Left lung (tissue), 14 donors: ENCODE measurements at places on chromosomes 16 and 17. TPM values are rescaled to one million over a fixed set of nuclear protein-coding genes. Genes with fewer than 3 reads are reported as not detected.
A peak's percentile ranks its signal among the peaks of the same experiment; 100 is the strongest.

GRCh38 chr17:3693829-3694231, 2.1 kb downstream of the P2RX5 start:
- H3K4me1 ChIP-seq: peaks cover 18% of the 10 kb centered on the region
- DNase-seq: no peak
- peaks cover 89% of the 10 kb centered on the region for H3K27me3 ChIP-seq
- H3K27ac ChIP-seq: no peak overlapping the region
- no peaks in the 10 kb centered on the region for H3K36me3 ChIP-seq

DNA sequence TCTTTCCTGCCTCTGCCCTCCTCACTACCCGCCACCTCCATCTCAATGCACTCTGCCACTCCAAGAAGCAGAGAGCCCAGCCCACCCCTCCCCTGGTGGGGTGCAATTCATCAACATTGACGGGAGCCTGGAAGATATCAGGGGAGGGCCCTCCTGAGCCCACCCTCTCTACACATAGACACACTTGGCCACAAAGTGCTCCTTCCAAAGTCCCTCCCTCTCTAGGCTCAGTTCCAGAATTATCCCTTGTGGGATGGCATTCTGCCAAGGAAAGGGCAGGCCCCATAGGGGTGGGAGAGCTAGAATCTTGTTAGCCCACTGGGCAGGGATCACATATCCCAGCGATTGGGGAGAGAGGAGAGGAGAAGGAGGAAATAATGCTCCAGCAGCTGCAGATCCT, 66.2 kb downstream of the TMEM132E start:
- no peak overlapping the region for H3K4me3 ChIP-seq
- H3K36me3 ChIP-seq: no peaks in the 10 kb centered on the region
- H3K4me1 ChIP-seq: no peaks in the 10 kb centered on the region
- peaks cover 75% of the 10 kb centered on the region for H3K27me3 ChIP-seq

DNA sequence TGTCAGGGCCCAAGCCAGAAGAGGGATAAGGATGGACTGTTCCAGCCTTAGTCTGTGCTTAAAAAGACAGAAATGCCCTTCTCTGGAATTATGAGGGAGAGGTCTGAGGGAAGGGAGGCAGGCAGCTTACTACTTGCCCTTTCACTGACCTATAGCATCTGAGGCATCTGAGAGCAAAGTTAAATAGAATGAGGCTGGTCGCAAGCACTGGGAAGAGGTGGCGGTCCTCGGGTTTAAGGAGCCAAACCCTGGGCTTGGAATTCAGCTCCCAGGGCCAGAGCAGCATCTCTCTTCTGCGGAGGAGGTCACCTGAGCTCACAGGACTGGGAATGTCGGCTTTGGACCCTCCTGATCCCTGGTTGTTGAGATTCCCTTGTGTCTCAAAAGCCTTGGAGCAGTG, 3.1 kb upstream of the LIMD2 start:
- no peak overlapping the region for H3K4me3 ChIP-seq
- peaks cover 47% of the 10 kb centered on the region for H3K36me3 ChIP-seq

SEC14L5 gene
- 0.58 TPM for polyA plus RNA-seq

- H3K27me3 ChIP-seq: no peaks in the 10 kb centered on the region
- no peak for DNase-seq
- peak overlapping the region; percentile 90 for H3K27ac ChIP-seq
These were observed 1.2 kb downstream of the EVI2A start for GRCh38 chr17:31320241-31320640.

TBC1D3H gene
- not detected for polyA plus RNA-seq

LLGL2 gene
- 66.0 TPM for polyA plus RNA-seq

DNA sequence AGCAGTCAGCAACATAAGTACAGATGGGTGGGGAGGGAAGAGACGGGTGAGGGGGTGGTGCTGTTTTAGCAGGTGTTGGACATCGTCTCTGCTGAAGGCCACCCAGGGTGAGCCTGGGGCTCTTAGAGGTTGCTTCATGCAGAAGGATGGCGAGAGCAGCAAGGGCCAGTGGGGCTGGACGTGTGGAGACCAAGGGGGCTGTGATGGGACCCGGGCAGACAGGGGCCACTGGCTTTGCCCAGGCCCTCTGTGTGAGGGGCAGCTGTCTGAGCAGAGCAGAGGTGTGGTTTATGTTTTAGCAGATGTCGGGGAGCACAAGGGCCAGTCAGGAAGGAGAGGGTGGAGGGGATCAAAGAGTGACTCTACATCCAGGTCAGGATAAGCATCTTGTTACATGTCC, 4.8 kb downstream of the NARF start:
- no peak overlapping the region for H3K27ac ChIP-seq
- H3K27me3 ChIP-seq: no peaks in the 10 kb centered on the region
- no peaks in the 10 kb centered on the region for H3K4me1 ChIP-seq
- no peaks in the 10 kb centered on the region for H3K36me3 ChIP-seq
- no peak for DNase-seq
- H3K4me3 ChIP-seq: no peak overlapping the region

- H3K4me1 ChIP-seq: no peaks in the 10 kb centered on the region
- DNase-seq: no peak
- no peak overlapping the region for H3K4me3 ChIP-seq
- H3K36me3 ChIP-seq: no peaks in the 10 kb centered on the region
- no peak overlapping the region for H3K27ac ChIP-seq
These were observed 14.5 kb upstream of the BRIP1 start for GRCh38 chr17:61877837-61878236.

GRCh38 chr16:53766304-53767016, 62.5 kb downstream of the FTO start:
- no peak for DNase-seq
- no peaks in the 10 kb centered on the region for H3K36me3 ChIP-seq
- no peak overlapping the region for H3K4me3 ChIP-seq
- H3K27ac ChIP-seq: no peak overlapping the region

PLLP gene
- 6.7 TPM for polyA plus RNA-seq

STH gene
- polyA plus RNA-seq: not detected

DNA sequence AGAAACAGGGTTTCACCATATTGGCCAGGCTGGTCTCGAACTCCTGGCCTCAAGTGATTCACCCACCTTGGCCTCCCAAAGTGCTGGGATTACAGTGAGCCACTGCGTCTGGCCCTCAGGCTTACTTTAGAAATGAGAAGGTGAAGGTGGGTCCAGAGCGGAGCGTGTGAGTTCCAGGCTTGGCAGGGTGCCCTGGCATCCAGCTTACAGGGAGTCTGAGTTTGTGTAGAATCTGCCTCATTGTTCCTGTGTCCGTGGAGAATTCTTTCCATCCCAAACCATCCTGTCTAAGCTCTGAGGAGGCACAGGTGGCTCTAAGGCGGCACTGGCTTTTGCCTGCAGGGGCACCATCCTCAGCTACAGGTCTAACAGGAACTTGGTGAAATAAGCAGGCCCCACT, 50.6 kb downstream of the RAB11FIP3 start:
- DNase-seq: no peak
- H3K4me1 ChIP-seq: peaks cover 17% of the 10 kb centered on the region
- no peaks in the 10 kb centered on the region for H3K27me3 ChIP-seq
- H3K27ac ChIP-seq: no peak overlapping the region
- H3K4me3 ChIP-seq: no peak overlapping the region

DNA sequence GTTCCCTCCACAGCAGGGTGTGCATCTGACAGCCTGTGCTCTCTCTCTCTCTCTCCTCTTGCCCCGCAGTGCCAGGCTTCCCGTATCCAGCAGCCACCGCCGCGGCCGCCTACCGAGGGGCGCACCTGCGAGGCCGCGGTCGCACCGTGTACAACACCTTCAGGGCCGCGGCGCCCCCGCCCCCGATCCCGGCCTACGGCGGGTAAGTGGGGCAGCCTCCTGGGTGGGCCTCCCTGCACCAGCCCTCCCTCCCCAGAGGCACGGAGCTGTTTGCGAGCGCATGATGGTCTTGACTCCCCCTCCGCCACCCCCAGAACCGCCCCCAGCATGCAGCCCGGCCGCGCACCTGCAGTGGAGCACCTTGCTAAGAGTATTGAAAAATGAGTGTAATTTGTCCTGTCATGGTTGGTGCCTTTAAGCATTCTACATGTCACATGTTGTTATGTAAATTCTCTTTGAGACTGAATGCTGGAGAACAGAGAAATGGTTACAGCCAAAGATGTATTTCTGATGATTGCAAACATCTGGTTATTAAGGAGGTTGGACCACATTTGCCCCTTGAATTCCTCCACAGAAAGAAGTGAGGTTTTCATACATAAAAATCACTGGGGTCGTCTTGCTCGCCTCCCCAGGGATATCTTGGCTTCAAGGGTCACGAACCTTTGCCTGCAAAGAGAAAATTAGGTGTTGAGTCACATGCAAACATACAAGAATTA, 321.3 kb downstream of the RBFOX1 start:
- peak; percentile 72 for DNase-seq
- no peak overlapping the region for H3K4me3 ChIP-seq
- no peaks in the 10 kb centered on the region for H3K27me3 ChIP-seq
- H3K4me1 ChIP-seq: no peaks in the 10 kb centered on the region
- no peaks in the 10 kb centered on the region for H3K36me3 ChIP-seq

DNA sequence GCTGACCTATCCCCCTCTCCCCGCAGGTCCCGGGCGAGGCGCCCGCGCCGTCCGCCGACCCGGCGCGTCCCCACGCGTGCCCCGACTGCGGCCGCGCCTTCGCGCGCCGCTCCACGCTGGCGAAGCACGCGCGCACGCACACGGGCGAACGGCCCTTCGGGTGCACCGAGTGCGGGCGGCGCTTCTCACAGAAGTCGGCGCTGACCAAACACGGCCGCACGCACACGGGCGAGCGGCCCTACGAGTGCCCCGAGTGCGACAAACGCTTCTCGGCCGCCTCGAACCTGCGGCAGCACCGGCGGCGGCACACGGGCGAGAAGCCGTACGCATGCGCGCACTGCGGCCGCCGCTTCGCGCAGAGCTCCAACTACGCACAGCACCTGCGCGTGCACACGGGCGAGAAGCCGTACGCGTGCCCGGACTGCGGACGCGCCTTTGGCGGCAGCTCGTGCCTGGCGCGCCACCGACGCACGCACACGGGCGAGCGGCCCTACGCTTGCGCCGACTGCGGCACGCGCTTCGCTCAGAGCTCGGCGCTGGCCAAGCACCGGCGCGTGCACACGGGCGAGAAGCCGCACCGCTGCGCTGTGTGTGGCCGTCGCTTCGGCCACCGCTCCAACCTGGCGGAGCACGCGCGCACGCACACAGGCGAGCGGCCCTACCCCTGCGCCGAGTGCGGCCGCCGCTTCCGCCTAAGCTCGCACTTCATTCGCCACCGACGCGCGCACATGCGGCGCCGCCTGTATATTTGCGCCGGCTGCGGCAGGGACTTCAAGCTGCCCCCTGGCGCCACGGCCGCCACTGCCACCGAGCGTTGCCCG, 10.3 kb downstream of the ZNF771 start:
- DNase-seq: peak; percentile 85
- H3K27me3 ChIP-seq: no peaks in the 10 kb centered on the region
- no peaks in the 10 kb centered on the region for H3K36me3 ChIP-seq
- H3K4me3 ChIP-seq: peak overlapping the region; percentile 48
- peak overlapping the region; percentile 79 for H3K27ac ChIP-seq
- H3K4me1 ChIP-seq: no peaks in the 10 kb centered on the region

DNA sequence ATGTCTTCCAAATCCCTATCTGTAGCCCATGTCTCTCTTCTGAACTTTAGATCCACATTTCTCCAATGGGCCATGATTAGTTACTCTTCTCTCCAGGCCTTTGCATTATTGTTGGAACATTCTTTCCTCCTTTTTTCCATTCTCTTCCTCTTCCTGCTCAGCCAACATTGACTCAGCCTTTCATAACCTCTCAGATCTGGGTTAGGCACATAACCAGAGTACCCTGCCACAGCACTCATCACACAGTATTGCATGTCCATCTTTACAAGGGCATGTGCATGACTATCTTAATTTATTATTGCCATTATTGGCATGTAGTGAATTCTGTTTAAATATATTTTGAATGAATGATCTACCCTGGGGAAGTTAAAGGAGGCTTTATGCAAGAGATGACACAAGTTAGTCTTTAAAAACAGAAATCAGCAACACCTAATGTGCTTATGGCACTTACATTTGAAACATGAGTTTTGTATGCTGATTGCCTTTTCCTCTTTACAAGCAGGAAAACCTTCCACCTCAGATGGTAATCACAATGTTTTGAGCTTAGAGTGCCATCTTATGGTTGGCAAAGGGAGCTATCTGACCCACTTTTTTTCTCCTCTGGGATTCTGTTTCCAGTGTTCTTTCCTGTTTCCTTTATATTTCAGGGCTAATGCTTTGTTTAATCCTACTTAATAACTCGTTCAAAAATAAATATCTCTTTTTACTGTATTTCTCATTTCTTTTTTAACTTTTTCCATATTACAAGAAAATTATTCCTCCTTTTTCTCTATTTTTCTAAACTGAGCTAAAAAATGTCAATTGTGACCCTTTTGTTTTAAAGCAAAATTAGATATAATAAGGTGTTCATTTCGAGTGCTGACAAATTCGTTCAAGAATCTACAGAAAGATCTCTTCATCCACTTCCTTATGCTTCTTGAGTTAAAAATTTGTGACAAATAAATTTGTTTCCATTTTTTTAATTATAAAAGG, 151.0 kb upstream of the RBL2 start:
- H3K36me3 ChIP-seq: peaks cover 55% of the 10 kb centered on the region
- no peaks in the 10 kb centered on the region for H3K27me3 ChIP-seq
- DNase-seq: no peak
- peaks cover 15% of the 10 kb centered on the region for H3K4me1 ChIP-seq
- H3K27ac ChIP-seq: no peak overlapping the region
- H3K4me3 ChIP-seq: no peak overlapping the region

- H3K27me3 ChIP-seq: peaks cover 36% of the 10 kb centered on the region
- peaks cover 34% of the 10 kb centered on the region for H3K4me1 ChIP-seq
- no peak for DNase-seq
- no peak overlapping the region for H3K27ac ChIP-seq
- H3K4me3 ChIP-seq: peak overlapping the region; percentile 47
- no peaks in the 10 kb centered on the region for H3K36me3 ChIP-seq
These were observed 4.2 kb upstream of the CBX4 start for GRCh38 chr17:79843474-79843815.
